ENCODE measurements at places on chromosomes 13 and 19.

DNA sequence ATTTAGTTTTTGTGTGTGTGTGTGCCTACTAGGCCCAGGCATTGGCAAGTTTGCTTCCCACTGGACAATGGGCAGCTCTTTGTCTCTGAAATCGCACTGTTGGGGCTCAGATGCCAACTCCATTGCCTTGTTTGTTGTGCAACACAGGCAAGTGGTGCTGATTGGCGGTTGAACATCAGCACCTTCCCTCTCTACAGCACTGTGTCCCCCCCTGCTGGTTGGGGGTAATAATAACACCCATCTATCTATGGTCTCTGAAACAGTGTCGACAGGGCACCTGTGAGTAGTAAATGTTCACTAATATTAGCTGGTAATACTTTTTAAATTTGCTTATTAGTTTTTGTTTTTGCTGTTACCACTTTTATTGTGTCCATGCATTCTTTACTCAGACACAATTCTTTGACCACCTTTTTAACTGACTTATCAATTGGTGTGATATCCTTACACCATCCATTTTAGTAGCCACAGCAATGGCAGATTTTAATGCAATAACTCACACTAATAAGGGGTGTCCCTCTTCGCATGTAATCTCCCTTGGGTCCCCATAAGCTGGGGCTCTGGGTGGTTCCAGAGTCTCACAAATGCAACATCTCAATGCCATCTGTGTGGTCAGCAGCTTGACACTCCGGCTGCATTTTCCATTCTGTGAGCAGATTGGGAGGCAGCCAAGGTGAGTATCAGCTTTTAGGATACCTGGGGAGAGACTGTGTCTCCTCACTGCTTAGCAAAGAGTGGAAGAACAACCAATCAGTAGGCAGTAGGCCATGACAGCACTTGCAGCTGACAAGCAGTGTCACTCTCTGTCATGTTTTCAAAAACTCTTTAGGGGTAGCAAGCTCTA, 47.7 kb upstream of the UQCRFS1 start:
- DNase-seq = peak; percentile 11

- no peak for DNase-seq
Observed at GRCh38 chr13:109665240-109665639, 121.1 kb downstream of the IRS2 start.

GRCh38 chr19:3573162-3573857, 566 bp downstream of the HMG20B start:
- DNase-seq = no peak

DNA sequence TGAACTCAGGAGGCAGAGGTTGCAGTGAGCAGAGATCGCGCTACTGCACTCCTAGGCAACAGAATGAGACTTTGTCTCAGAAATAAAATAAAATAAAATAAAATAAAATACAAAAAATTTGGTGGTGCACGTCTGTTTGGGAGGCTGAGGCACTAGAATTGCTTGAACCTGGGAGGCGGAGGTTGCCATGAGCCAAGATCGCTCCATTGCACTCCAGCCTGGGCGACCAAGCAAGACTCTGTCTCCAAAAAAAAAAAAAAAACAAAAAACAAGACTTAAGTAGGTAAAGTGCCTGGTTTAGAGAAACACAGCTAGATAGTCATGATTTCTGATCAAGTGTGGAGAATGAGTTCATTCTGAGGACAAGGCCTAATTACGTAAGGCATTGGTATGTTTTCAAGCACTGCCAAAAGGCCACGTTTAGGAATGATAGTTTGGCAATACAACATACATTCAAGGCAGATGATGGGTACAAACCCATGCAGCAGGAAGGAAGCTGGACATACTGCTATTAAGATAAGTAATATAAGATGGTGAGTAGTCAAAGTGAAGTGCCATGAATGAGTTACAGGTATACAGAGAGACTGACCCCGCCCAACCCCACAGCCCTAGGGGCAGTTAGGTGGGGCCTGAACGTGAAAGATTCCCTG, 4.8 kb upstream of the UCHL3 start:
- no peak for DNase-seq

- no peak for DNase-seq
Observed at GRCh38 chr13:108962654-108963053, 333.2 kb downstream of the MYO16 start.

- no peak for DNase-seq
Observed at GRCh38 chr19:22619371-22619770, 14.8 kb upstream of the ZNF492 start.

- DNase-seq = no peak
Observed at GRCh38 chr13:36126491-36126890, 4.7 kb downstream of the DCLK1 start.

- DNase-seq = no peak
Observed at GRCh38 chr13:113023694-113024430, 54.8 kb downstream of the MCF2L start.

- no peak for DNase-seq
Observed at GRCh38 chr13:45195421-45195820, 5.4 kb downstream of the KCTD4 start.

GRCh38 chr13:66723576-66723975, 506.6 kb downstream of the PCDH9 start:
- DNase-seq = no peak

DNA sequence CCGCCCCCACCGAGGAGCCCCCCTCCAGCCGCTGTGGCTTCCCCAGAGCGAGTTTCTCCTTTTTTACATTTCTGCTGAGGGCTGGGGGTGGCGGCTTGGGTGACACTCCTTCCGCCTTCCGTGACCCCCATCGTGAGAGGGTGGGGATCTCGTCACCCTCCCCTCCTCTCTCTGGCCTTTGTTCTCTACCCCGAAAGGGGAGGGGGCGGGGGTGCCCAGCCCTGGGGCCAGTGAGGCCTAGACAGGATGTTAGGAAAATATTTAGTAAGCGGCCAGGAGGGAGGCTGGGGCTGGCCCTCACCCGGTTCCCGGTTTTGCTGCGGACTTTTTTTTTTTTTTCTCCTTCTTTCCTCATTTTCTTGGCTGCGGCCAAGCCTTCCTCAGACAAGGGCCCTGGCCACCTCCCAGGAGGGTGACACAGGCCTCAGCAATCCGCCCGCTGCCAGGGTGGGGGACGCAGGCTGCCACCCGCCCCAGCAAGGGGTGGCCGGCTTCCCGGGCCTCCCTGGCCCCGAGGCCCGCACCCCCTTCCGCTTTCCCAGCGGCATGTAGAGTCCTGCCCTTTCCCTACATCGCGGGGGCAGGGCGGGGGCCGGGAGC, 3.9 kb downstream of the MIDN start:
- peak; percentile 68 for DNase-seq
